ENCODE measurements at places on chromosomes 1 and 21. TPM values are rescaled to one million over a fixed set of nuclear protein-coding genes. Genes with fewer than 3 reads are reported as not detected.

DNA sequence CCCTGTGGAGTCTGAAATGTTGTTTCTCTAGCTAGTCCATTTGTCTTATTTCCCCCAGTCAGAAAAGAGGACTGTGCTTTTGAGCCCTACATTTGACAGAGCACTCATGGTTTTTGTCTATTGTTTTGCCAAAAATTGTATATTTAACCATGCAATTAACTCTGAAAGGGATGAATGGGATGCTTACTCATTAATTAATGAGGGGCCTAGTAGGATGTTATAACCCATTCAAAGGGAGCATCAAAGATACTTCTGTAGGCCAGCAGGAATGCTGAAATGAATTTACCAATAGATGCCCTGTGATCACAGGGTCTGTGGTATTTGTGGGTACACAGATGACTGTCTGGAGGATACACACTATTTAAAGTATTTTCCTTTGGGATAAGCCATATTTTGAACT is 147.7 kb downstream of the FCRL5 start:
- no peak for DNase-seq

- no peak for DNase-seq
Measured at GRCh38 chr1:3206696-3207095, 137.7 kb downstream of the PRDM16 start.

Gene SNIP1
- total RNA-seq, result 36.3 TPM

DNA sequence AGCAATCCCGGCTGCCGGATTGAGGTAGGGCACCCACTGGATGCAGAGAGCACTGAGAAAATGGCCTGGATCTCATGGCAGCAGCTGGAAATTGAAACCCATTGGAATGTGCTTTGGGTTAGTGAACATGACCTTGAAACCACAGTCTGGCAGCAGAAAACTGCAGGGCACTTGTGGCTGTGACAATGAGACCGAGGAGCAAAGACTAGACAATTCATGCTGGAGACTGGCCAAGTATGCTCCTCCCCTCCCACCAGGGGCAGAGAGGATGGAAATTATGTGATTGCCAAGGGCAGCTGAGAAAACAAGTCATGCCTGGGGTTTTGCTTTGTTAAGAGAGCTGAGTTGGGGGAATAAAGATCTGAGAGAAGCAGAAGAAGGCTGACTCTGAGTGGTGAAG is 60.7 kb downstream of the ZNF697 start:
- no peak for DNase-seq

DNA sequence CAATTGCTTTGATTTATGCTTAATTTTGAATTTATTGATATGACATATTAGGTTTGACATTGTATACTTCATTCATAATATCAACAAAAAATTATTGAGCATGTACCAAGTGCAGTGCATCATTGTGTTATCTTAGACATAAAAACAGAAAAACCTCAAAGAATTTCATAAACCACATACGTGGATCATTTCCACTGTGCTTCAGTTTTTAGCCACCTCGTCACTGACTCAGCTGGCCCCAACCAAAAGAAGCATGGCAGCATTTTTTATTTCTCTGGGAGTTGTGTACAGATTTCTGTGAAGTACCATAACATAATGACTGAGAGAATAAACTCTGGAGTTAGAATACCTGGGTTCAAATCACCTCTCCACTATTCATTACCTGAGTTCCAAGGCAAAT is 95.6 kb upstream of the C1orf87 start:
- DNase-seq, result no peak

- DNase-seq, result no peak
Measured at GRCh38 chr21:16037421-16037955, 307.7 kb downstream of the USP25 start.

DNA sequence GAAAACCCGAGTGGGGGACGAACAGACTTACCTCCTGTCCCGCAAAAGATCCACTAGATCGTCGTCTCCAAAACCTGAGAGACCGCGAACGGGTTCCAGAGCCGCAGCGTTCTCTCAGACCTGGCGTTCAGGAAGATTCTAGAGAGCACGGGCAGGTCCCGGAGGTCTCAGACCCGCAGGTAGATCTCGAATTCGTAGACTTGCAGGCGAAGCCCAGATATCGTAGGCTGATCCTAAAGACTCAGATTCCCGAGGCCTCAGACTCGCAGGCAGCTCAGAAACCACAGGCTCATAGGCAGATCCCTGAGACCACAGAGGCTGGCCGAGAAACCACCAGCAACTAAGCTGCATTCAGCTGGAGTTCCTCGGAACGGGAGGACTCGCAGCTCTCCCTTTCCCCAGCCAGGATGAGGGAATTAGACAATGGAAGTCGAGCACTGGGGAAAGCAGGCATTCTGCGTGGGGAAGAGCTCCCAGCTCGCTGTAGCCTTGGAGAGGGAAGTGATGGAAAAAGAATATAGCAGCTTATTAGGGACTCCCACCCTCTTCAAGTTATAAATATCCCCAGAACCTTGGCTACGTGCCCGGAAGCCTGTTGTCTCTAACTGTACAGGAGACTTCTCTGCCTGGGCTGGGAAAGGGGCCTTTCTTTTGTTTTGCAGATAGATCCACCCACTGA is at the start of gene ZNF436:
ZNF436 (minus strand) TSS at position 502 of the 679 bp plus-strand sequence. CDS start 1,831 bp downstream, outside the sequence.
- DNase-seq, result peak; percentile 61

Gene SPRR2A
- total RNA-seq, result not detected

Gene VWA5B1
- not detected for total RNA-seq
